ENCODE measurements at places on chromosomes 13 and 19.

DNA sequence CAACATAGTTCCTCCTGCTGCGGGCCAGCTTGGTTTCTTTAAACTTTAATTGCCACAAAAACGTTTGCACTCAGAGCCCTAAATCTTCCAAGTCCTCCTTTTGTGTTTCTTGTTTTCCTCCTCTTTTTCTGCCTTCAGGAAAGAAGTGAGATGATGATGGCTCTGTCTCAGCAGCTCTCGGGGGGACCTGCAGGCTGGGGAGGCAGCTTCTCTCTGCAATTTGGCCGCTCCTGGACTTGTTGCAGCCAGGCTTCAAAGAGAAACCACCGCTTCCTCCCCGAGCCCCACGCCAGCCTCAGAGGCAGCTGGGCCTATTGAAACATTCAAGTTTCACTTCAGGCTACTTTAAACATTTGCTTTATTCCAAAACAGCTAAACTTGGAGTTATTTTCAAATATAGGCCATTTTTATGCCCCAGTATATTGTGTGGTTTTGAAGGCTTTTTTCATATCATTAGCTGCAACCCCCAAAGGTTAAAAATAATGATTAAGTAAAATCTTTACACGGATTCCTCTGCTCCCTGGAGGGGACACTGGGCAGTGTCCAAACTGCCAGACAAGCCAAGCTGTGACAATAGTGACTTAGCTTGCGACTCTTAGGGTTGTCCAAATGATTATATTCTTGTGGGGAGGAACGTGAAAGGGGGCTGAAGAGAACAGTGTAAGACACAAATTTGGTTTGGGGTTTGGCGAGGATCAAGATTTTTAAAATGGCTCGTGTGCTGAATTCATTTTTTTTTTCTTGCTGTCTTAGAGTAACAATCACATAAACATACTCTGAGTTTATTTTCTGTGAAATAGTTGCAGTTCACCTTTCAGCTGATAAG is 330.8 kb downstream of the DLEU7 start:
- DNase-seq: peak; percentile 15

- DNase-seq: no peak
Observed at GRCh38 chr19:48818234-48818820, 7.5 kb upstream of the BCAT2 start.

DNA sequence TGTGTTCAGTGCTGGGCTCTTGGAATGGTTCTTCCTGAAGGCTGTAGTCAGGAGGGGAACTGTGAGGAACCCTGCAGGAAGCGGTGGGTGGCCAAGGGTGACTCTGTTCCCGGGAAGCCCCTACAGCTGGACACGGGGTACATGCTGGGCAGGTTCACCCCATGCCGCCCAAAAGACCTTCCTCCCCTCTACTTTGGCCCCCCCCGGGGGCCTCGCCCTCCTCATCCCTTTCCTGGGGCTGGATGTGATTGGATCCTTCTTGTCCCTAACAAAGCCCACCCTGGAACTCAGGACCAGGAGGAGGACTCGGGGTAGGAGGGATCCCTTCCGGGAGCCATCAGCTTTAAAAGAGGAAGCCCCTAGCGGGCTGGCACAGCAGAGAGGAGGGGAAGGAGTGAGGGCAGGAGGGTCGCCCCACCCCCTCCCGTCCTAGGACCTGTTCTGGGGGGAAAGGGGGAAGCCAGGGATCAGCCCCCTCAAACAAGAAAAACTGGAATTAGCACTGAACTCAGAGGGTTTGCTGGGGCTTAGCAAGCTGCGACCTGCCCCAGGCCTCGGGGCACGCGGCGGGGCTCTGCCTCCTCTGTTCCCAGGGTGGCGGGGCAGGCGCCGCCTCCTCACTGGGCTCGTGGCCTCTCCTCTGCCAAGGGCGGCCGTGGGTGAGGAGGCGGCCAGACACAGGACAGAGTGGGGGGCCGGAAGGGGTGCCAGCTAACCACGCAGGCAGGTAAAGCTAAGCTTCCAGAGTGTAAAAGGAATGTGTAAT is 4.0 kb downstream of the CEBPA start:
- no peak for DNase-seq

- no peak for DNase-seq
Observed at GRCh38 chr13:19681517-19681916, 48.1 kb downstream of the MPHOSPH8 start.

DNA sequence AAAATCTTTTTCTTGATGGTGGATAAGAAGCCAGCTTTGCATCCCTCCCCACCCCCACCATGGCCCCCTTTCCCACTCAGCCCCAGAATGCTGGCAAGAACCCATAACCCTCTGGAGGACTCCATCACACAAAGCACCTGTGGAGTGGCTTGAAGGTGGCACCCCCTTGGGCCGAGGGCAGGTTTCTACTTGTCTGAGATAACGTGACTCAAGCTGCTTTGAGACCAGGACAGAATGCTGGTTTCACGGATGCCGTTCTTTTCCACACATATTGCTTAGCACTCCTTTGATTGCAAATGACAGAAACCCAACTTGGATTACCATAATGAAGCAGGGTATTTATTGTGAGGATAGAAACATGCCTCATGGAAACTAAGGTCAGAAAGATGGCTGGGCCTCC is 82.2 kb downstream of the LACC1 start:
- no peak for DNase-seq

DNA sequence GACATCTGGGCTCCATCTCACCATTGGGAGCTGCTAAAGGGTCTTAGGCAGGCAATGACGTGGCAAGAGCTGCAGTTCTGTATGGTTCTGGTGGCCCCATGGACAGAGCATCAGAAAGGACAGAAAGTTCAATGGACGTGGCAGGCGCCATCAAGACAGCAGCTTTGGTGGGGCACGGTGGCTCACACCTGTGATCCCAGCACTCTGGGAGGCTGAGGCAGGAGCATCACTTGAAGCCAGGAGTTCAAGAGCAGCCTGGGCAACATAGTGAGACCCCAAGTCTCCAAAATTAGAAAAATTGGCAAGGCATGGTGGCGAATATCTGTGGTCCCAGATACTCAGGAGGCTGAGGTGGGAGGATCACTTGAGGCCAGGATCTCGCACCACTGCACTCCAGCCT is 9.5 kb downstream of the EVI5L start:
- no peak for DNase-seq

- no peak for DNase-seq
Observed at GRCh38 chr13:54449922-54450321, 1421.3 kb downstream of the OLFM4 start.

DNA sequence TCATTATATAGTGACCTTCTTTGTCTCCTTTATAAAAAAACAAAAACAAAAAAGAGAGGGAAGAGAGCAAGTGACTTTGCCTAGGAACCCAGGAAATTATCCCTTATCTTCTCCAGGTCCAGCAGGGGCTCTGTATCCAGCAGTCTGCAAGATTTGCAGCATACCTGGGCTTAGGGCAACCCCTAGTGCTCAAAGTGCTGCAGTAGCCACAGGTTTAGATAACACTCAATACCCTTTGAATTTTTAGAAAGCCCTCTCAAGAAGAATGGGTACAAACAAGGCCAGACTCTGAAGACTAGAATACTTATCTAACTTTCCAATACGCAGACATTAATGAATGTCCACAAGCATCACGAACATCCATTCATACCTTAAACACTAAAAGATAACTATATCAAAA is 43.2 kb downstream of the CCNA1 start:
- DNase-seq: no peak

DNA sequence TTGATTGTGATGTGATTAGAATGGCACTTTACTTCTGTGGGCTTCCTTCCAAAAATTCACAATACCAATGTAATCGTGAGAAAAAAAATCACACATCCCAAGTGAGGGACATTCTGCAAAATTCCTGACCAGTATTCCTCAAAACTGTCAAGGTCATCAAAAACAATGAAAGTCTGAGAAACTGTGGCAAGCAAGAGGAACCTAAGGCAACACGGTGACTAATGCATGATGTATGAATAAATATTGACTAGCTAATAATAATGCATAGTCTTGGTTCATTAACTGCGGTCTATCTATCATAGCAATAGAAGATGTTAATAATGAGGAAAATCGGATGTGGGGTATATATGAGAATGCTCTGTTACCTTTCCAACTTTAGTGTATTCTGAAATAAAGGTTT is 159.0 kb downstream of the RFC3 start:
- no peak for DNase-seq

GRCh38 chr13:72427757-72428528 is 299.5 kb downstream of the MZT1 start:
- no peak for DNase-seq

DNA sequence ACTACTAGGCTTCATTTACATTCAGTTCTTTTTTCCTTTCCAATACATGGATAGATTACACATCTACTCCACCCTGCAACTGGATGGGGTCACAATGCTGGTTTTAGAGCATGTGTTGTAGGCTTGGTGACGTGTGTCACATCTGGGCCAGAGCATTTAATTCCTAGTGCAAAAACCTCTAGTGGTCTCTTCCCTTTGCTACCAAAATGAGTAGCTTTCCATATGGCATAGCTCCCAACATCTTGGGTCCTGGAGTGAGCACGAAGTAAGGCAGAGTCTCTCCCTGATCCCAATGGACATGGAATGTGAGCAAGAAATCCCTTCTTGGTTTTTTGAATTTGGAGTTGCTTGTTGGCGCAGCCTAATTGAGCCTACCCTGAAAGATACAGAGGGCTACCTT is 51.7 kb downstream of the TNFSF11 start:
- DNase-seq: no peak

GRCh38 chr19:49543032-49543431 is 15.2 kb downstream of the RCN3 start:
- no peak for DNase-seq

DNA sequence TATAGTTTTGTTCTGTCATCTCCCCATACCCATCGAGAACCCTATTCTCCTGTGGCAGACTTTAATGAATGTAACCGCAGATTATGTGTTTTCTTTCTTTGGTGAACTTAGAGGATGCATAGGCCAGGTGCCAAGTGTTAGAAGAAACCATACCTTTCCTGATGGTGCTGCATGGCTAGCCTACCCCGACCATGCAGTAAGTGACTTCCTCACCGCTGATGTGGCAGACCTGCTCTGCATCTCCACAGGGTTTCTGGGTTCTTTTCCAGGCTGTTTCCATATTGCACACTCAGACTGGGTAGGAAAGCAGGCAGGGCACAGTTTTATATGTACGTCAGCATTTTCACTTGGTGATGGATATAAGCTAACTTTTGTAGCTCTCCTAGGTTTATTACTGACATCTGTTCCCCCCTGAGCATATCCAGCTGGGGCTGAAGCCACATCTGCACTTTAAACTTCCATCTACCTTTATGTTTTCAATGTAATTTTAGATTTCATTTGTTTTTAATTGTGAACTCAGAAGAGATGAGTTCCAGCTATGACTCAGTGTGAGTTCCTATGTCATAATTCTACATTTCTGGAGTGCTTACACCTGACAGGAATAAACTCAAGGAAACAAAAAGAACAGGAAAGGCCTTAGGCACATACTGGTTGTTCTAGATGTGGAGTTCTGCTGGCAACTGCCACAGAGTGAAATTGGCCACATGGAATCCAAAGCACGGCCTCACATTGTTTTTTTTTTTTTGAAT is 42.3 kb downstream of the LRCH1 start:
- no peak for DNase-seq

DNA sequence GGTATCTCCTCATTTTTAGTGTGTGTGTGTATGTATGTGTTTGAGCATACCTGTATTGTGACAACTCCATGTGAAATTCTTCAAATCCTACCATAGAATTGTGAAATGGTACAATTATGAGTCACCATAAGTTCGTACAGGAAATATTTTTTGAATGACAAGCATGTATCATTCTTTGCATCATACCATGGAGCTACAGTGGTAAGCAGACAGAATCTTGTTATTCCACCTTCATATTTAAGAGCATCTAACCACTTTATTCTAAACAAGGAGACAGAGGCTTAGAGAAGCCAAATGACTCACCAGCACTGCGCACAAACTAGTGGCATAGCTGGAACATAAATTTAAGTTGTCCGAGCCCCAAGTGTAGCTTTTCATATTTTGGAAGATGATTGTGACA is 4.5 kb upstream of the EPSTI1 start:
- DNase-seq: no peak

DNA sequence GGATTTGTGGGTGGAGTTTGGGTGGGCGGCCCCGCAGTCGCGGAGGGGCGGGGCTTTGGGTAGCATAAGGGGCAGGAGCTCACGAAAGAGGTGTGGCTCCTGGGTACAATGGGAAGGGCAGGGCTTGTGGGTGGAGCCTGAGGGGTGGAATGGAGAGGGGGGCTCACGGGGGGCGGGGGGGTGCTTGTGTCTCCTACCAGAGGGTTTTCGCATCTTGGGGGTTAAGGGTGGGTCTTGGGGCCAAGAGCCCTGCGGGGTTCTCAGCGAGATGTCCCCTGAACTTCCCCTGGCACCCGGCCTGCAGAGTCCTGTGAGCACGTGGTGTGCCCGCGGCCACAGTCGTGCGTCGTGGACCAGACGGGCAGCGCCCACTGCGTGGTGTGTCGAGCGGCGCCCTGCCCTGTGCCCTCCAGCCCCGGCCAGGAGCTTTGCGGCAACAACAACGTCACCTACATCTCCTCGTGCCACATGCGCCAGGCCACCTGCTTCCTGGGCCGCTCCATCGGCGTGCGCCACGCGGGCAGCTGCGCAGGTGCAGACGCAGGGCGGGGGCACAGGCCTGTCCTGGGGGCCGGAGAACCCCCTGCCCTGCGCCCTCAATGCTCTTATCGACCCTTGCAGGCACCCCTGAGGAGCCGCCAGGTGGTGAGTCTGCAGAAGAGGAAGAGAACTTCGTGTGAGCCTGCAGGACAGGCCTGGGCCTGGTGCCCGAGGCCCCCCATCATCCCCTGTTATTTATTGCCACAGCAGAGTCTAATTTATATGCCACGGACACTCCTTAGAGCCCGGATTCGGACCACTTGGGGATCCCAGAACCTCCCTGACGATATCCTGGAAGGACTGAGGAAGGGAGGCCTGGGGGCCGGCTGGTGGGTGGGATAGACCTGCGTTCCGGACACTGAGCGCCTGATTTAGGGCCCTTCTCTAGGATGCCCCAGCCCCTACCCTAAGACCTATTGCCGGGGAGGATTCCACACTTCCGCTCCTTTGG is 5.1 kb downstream of the FSTL3 start:
- no peak for DNase-seq

- peak; percentile 82 for DNase-seq
Observed at GRCh38 chr13:46211483-46212351, at the start of gene LRRC63. Gene LRRC63 (plus strand): TSS chr13:46211928. CDS start chr13:46213035, 1,107 bp downstream.

GRCh38 chr13:113897161-113897560 is 33.3 kb upstream of the GAS6 start:
- no peak for DNase-seq
